ENCODE measurements at places on chromosomes 5 and 9.

DNA sequence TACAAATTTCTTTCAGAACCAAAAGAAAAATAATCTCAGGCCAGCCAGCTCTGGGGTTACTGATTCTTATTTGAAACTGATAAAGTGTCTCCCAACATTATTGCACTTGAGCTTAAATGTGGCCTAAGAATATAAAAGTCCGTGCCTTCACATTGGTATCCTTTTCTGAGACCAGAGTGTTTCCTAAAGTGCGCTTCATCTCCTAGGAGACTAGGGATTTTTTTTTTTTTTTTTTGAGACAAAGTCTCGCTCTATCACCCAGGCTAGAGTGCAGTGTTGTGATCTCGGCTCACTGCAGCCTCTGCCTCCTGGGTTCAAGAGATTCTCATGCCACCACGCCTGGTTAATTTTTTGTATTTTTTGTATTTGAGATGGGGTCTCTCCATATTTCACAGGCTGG is 23.6 kb upstream of the KCNIP1 start:
- no peak for DNase-seq

DNA sequence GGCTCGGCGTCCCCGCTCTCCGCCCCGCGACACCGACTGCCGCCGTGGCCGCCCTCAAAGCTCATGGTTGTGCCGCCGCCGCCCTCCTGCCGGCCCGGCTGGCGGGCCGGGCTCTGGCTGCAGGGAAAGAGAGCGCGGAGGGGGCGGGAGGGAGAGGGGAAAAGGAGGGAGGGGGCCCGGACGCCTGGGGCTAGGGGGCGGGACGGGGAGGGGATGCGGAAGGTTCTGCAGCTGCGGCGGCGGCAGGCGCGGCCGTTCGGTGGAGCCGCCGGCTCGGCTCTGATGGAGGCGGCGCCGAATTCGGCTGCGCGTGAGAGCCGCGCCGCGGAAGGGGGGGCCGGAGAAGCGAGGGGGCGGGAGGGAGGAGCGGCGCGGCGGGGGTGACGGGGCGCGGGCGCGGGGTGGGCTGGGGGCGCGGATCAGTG is at the start of gene MARCHF11:
Gene MARCHF11, minus strand, starts transcription at position 281 of the 425 bp plus-strand sequence. Its CDS starts 216 bp downstream, at position 65.
- DNase-seq: no peak

GRCh38 chr5:51664491-51665250 is 281.4 kb downstream of the ISL1 start:
- DNase-seq: no peak

GRCh38 chr5:115758356-115758755 is 58.1 kb downstream of the CDO1 start:
- no peak for DNase-seq

DNA sequence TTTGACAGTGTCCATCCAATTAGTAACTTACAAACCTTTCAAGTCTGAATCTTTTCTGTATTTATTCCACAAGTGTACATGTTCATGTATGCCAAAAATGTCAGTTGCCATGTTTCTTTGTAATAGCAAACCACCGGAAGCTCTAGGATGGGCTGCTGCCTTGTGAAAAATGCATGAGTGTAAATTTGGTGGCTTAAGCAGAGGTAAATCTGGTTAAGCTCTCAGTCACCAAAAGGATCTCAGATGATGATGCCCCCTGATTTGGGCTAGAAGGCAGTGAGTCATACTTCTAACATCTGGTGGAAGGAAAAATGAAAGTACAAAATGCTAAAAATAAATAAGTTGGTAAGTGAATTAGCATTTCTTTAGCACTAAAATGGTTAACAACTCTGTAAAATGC is 567.5 kb downstream of the ELAVL2 start:
- DNase-seq: no peak

GRCh38 chr9:127686461-127687393 is 20.1 kb upstream of the CFAP157 start:
- no peak for DNase-seq

- no peak for DNase-seq
These were observed 52.1 kb upstream of the FAM169A start for GRCh38 chr5:74918232-74918669.

GRCh38 chr5:119049824-119050449 is 20.9 kb upstream of the DMXL1 start:
- peak; percentile 93 for DNase-seq

DNA sequence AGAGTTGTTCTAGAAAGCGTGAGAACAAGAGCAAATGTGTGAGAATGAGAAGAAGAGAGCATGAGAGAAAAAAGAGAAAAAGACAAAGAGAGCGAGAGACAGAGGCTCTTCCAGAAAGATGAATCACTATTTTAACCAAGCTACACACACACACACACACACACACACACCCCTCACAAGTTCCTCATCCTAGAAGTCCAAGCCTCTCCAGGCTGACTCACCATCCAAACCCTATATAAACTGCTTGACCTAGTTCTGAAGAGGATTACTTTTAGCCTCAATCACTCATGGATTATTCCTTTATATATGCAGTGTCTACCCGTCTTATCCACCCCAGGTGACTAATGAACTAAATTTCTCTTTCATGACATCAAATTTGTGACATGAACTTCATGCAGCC is 37.6 kb downstream of the C9orf57 start:
- DNase-seq: peak; percentile 65

DNA sequence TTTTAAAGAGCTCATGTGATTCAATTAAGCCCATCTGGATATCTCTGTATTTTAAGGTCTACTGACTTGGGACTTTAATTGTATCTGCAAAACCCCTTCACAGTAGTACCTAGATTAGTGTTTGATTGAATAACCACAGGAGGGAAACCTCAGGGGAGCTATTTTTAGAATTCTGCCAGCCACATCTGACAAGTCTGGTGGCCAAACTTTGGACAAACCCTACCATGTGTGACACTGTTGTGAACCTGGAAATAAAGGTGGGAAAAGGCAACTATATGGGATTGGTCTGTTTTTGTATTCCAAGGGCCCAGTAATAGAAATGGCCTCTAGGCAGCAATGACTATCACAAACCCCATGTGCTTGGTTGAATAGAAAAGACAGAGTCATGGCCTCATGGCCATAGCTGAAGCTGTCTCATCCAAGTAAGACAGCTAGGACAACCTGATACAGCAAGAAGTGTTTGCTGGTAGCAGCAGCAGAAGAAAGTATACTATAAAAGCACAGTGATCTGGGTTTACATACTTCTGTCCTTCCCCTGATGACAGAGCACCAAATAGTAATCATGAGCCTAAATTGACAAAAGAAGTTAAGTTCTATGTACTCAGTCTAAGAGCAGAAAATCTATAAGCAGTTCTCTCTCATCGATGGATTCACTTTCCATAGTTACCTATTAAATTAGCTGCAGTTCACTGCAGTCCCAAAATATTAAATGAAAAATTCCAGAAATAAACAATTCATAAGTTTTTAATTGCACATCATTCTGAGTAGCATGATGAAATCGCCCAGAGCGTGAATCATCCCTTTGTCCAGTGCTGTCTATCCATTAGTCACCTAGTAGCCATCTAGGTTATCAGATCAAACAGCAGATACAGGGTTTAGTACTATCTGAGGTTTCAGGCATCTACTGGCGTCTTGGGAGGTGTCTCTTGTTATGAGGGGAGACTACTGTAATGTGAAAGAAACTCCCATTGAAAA is 189.8 kb downstream of the ARHGAP26 start:
- DNase-seq: peak; percentile 74

DNA sequence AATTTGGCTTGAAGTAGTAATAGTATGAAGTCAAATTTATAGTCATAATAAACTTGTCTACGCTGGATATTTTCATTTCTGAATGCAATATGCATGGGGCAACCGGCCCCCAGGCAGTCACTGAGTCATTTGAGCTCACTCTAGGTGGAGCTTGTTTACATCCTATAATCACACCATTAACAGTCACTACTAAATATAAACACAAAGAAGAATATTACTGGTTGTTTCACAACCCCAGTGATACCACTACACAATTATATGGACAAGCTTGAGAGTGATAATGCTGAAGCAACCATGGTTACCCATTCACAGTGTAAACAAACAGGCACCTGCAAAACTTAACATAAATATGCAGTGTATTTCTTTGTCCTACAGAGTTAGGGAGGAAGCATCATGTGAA is 68.7 kb downstream of the MARCHF3 start:
- no peak for DNase-seq

- DNase-seq: peak; percentile 18
These were observed 18.1 kb upstream of the RPL26L1 start for GRCh38 chr5:172941067-172941516.

GRCh38 chr5:61348447-61348846 is 16.4 kb downstream of the ZSWIM6 start:
- DNase-seq: no peak

DNA sequence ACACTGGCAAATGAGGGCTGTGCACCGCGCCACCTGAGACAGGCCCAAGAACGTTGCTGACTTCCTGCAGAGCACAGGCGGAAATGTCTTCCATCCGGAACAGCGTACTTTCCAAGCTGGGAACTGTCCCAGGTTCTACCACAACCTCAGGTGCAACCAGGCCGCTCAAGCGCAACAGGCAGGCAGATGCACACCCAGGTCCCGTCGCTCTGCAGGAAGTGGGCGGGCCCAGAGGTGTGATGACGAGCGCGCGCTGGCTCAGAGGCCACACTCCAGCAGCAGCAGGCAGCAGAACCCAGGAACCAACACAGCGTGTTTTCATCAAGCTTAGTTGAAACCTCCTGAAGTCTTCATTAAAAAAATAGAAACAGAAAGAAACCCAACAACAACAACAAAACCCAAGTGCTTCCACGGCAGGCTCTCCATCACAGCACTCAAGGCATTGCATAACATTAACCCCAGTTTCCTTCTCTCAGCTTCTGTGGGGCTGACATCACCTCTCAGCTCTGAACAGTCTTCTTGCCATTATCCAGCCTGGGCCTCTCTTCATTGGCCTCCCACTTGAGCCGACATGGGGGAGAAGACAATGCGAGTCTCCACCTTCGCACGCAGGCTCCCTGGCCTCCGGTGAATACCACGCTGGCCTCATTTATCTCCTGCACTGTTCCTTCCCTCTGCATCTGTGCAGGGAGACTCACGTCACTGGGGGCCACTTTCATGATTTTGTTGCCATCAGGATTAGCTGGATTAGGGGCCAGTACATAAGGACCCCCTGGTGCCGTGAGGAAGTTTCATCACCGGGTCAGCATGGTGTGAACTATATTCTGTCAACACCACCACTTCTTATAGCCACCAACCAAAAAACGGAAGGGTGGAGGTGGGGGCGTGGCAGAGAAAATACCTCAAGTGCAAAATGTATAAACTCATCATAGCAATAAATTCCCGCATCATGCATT is 22.1 kb downstream of the PTCH1 start:
- no peak for DNase-seq

DNA sequence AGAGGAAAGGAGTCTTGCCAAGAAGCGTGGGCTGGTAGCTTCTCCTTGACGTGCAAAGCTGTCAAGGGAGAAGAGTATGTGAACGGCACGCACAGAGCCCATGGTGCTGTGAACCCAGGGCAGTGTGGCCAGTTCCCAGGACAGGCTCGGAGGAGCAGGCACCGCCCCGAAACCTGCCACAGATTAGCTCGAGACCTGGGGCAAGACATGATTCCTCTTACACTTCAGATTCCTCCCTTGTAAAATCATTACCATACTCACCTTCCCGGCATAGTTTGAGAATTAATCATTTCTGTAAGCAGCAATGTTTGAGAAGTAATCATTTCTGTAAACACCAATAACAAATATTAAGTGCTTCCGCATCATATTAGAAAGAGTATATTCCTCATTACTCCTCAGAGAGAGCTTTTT is 19.9 kb downstream of the GOLM1 start:
- no peak for DNase-seq

DNA sequence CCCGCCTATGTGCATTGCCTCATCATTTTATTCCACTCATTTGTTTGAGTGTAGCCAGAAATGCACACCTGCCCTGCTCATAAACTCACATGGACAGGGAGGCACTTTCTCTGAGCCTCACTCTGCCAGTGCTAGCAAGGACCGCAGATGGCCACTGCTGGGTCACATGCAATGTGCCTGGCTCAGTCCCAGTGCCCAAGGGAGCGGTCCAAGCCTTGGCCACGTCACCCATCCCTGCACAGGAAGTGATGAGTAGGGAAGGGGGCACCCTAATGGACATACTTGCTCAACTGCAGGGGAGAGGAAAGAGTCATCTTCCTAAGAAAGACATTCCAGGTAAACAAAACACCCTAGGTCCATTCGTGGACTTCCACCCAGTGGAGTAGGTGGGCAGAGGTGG is 630.9 kb downstream of the IRX1 start:
- no peak for DNase-seq

DNA sequence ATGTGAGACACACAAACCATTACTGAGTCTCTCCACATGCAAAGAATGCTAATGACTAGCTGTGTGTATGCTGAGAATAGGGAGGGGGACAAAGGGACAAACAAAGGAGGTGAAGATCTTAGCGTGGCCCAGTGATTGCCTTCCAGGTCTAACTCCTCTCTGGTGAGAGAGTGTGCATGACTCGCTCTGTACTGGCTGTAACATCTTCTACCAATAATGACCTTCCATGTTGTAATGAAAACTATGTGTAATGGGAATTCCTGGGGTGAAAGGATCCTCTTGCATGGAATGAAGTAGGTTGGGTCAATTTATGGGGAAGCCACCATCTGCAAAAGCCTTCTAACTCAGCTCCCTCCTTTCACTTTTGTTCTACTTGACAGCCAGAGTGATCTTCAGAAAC is 24.4 kb upstream of the GPR151 start:
- no peak for DNase-seq

DNA sequence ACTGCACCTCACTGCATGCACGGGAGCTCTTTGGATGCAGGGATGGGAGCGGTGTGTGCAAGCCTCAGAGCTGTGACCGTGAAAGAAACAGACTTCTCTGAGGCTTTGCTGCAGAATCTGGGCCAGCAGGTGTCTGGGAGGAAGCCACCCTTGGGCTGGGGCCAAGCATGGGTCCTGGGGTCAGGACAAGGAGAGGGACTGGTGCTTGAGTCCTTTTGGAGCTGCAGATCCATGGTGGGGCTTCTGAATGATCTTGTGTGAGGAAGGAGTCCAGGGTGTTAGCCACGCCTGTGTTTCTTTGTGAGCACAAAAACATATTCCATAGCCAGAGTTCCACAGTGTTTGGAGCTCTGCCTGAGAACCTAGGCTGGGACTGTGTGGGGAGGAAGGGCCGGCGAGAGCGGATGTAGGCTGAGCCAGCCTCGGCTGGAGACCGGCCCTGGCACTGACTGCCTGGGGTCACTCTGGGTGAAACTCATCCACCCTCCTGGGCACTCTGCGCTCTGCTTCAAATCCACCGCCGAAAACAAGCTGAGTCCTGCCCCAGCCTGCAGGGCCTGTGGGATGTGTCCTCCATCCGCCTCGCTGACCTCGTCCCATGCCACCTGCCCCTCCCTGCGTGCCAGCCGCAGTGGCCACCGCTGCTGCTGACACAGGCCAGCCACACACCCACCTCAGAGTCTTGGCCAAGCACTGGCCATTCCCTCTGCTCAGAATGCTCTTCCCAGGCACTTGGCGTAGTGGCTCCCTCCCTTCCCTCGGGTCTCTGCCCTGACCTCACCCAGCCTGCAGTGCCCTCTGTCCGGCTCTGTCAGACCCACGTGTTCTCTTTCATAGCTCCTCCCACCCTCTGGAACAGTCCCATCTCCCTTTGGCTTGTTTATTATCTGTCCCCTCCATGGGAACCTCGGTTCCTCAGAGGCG is 26.7 kb downstream of the ERGIC1 start:
- DNase-seq: peak; percentile 91

GRCh38 chr9:132486706-132487350 is 76.8 kb downstream of the CFAP77 start:
- DNase-seq: no peak

- DNase-seq: no peak
These were observed 75.2 kb downstream of the ELAVL2 start for GRCh38 chr9:23750808-23751207.

GRCh38 chr9:115883467-115884329 is 269.9 kb upstream of the PAPPA start:
- peak; percentile 66 for DNase-seq
